ENCODE measurements at places on chromosomes 2 and 18.

- DNase-seq: peak; percentile 7
Measured at GRCh38 chr2:184339966-184340365, 258.4 kb upstream of the ZNF804A start.

DNA sequence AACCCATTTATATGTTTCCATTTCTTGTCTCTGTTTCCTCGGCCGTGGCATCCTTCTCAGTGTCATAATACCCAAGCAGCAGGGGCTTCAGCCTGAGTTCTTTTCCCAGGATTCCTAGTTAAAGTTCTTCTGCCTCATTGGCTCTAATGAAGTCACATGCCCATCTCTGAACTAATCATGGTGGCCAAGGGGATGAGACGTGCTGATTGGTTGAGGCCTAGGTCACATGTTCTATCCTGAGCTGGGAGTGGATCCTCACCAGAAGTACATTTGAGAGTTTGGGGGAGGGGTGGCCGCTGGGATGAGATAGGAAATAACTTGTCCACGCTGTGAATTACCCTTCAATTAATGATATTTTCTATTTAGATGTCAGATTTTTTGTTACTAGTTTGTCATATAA lies 3.8 kb upstream of the UGT1A5 start:
- no peak for DNase-seq

GRCh38 chr2:143193121-143193520 lies 63.9 kb downstream of the ARHGAP15 start:
- no peak for DNase-seq

DNA sequence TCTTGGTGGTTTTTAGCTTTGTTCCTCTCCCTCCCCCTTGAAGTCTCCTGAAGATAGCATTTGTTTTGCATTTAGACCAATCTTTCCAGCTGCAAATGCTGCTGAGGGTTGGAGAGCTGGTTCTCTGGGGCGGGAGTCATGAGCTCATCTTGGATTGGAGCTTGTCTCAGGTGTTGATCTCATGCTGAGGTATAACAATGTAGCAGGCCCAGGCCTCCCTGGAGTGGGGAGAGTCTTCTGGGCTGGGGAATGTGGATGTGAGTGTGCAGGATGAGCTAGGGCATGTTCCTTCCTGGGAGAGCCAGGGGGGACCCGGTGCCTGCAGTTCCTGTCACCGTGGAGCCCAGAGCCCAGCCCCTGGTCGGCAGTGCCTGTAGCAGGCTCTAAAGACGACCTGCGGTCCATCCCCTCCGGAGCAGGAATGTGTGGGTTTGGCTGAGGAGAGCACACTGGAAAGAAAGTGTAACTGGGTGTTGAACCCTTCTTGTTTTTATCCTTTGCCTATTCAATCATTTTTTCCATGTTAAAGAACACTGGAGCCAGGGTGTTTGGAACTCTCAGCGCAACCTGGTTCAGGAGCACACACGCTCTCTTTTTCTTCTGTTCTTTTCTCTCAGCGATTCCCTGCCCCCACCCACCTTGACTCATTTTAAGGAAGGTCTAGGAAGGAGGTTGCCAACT lies 2.7 kb downstream of the ZNF532 start:
- no peak for DNase-seq

Data from EL (cell line).